ENCODE measurements at places on chromosomes 1 and 21.

- DNase-seq = no peak
Observed at GRCh38 chr1:19057182-19057779, 100.8 kb upstream of the IFFO2 start.

DNA sequence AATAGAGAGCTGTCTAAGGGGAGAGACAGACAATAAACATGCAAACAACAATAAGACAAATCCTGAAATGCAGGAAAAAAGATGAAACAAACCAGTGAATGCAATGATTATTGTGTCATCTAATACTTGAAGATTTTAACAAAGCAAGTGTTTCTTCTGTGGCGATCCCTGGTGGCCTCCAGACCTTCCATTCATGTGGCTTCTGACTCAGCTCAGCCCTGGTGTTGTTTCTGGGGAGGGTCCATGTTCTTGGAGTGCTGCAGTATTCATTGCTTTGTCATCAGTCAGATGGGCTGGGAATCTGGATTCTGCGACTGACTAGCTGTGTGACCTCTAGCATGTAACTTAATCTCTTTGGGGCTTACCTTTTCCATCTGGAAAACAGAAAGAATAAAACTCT is 1.5 kb upstream of the C2CD4D start:
- DNase-seq = peak; percentile 64

DNA sequence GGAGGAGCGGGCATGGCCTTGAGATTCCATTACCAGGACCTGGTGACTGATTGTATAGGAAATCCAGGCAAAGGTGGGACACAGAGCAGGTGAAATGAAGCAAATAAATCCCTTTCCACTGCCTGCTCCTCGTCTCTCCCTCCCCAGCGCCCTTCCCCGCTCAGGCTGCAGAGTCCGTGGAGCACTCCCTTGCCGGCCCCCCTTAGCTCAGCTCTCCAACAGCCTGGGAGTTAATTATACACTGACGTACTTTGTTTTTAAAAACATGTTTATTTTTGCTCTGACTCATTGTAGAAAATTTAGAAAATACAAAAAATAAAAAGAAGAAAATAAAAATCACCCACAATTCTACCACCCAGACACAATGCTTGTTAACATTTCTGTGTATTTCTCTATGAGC is 61.7 kb downstream of the LGR6 start:
- no peak for DNase-seq

DNA sequence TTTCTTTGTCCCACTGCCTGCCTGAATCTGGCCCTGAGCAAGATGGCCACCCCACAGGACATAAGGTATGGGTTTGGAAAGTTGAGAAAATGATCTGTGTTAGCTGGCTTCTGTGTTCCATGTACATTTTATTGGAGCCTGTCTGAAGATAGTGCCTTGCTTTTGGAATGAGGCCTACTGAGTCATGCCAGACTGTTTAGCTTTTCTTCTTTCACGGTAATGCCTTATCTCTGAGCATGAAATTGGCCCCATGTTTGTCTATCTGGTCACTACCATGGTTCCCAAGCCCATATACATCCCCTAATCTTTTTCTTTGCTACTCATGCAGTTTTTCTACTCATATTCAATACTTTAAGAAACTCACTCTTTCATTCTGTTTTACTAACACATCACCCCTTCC is 85.1 kb upstream of the LMO4 start:
- no peak for DNase-seq

DNA sequence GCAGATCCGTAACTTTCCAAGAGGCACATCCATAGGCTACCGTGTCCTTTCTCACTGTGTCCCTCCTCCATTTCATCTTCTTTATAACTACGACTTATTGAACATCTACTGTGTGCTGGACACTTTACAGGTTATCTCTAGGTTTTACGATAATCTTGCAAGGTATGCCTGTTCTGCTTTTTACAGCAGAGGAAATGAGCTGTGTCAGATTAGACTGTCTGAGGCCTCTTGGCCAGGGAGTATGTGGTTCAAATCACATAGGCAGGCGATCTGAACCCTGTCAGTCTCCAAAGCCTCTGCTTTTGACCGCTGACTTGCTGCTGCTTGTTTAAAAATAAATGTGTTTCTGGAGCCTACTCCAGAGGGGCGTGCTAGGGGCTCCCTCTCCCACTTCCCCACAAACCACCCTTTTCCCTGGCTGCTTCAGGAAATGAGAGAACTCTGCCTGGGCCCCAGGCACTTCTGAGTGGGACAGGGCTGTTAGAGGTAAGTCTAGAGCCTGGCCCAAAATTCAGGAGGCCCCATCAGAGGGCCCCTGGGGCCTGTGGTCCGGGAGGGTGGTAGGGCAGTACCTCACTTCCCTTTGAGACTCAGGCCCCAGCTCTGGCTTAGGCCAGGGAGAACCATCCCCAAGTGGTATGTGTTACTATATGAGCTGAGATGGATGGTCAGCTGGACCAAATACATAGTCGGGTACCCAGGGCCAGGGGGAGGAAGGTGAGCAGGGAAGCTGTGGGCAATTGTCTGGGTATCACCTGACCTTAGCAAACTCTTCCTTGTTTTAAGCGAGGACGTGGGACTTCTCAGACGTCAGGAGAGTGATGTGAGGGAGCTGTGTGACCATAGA is 4.4 kb downstream of the PSEN2 start:
- DNase-seq = no peak

GRCh38 chr1:7319196-7319595 is 451.9 kb upstream of the VAMP3 start:
- no peak for DNase-seq
